ENCODE measurements at places on chromosomes 2 and 18. TPM values are rescaled to one million over a fixed set of nuclear protein-coding genes. Genes with fewer than 3 reads are reported as not detected.

DNA sequence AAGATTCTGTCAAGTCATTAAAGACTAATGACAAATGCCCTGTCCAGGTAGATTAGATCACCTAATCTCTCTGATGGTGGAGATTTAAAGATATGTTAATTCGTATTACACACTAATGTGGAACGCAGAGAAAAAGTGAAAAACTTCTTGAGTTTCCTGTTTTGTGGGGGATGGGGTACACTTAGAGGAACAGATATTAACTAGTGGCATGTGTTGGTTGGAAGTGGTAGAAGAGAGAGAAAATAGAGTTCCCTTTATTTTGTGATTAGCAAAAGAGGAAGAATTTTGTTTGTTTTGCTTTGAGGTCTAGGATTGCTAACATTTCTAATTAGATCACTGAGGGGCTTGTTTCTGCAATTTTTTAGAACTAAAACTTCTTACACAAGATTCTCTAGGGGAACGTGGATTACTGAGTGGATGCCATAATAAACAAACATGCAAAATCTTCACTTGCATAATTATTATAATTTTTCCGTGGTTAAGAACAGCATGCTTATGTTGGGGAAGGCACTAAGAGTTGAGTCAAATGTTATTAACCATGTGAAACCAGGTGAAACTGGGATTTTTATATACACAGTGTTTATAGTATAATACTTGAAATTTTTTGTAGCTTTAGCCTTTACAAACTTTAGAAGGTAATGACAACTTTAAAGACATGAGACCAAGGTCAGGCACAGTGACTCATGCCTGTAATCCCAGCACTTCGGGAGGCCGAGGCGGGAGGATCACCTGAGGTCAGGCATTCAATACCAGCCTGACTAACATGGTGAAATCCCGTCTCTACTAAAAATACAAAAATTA is 97.4 kb upstream of the STK17B start:
- no peak for DNase-seq

MTCL1 gene
- total RNA-seq = 5.2 TPM

DNA sequence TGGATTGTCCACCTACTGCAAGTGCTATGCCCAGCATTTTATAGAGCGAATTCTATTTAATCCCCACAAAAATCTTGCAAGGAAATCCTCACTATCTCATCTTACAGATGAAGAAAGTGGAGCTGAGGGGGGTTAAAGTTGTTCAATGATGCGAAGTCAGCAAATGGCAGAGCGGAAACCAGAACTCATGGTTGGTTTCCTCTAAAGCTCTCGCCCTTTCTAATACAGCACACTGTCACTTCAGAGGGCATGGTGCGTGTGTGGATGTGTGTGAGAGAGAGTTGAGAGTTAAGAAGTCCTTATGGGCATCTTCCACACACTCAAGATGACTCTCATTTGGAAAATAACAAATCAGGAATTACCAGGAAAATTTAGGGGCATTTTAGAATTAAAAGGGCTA is 78.4 kb downstream of the TGFA start:
- DNase-seq = no peak

- DNase-seq = no peak
Observed at GRCh38 chr2:119059287-119059686, 99.3 kb downstream of the C1QL2 start.

DNA sequence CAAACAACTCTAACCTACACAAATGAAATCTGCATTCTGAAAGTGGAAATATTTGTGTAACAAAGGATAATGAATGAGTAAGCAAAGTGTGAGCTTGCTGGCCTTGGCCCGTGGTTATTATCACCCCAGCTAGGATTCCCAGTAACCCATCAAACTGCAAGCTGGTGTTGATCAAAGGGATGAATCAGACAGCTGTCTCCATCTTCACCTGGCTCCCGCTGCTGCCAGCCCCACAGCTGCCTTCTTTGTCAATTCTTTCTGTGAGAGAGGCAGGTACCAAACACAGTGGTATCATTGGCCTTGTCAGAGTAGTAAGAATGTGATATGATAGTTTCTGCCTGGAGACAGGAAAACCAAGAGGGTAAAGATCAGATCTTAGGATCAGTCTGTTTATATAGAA is 25.2 kb upstream of the RGPD4 start:
- DNase-seq = no peak

DNA sequence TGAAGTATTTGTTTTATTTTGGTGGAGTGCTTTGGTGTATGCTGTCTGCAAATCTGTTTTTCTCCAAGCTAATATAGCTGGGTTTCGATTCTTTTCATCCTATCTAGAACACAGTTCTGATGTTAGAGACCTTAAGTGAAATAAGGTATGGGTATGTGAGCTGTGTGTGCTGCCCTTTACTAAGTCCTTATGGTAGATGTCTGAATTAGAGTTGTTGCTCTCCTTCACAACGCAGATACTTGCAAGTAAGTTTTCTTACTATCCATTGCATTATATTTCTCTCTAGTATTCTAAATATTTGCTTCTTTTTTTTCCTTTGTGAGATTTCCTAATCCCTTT is 38.6 kb downstream of the AGFG1 start:
- DNase-seq = no peak

DNA sequence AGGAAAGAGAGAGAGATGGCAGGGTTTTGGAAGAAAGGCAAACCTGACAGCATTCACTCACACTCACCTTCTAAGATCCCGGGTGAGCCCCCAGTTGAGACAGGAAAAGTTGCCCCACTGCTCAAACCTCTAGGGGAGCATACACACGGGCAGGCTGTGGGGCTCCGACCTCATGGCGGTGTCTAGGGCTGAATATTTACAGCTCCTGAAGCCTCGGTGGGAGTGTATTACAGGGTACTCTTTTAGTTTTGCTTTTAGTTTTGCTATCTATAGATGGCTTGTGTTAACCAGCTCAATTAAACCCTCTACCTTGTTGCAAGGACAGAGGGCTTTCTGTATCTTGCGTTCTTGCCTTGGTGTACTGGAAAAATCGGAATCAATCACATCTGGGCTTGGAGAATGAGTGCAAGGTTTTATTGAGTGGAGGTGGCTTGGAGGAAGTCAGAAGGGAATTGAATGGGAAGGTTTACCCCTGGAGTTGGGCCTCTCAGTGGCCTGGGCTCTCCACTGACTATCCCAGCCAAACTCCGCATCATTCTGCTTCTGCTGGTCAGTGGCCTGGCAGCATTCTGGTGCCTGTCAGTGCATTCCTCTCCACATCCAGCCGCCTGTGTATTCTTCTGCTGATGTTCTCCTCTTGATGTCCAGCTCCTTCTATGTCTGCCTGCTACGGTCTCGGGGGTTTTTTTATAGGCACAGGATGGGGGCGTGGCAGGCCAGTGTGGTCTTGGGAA is 10.1 kb upstream of the IFIH1 start:
- no peak for DNase-seq

EPB41L5 gene
- total RNA-seq = 9.6 TPM

CAVIN2 gene
- 93.0 TPM for total RNA-seq

- DNase-seq = no peak
Observed at GRCh38 chr18:75868031-75868430, 440.5 kb upstream of the SMIM21 start.
